Stimulated activated CD4-positive, alpha-beta T cell treated with anti-CD3 and anti-CD28 coated beads, Interleukin-12 subunit alpha, Interleukin-12 subunit beta, amount 100 ng/mL, for 24 hours (primary cell): ENCODE measurements at places on chromosomes 2 and 18.

DNA sequence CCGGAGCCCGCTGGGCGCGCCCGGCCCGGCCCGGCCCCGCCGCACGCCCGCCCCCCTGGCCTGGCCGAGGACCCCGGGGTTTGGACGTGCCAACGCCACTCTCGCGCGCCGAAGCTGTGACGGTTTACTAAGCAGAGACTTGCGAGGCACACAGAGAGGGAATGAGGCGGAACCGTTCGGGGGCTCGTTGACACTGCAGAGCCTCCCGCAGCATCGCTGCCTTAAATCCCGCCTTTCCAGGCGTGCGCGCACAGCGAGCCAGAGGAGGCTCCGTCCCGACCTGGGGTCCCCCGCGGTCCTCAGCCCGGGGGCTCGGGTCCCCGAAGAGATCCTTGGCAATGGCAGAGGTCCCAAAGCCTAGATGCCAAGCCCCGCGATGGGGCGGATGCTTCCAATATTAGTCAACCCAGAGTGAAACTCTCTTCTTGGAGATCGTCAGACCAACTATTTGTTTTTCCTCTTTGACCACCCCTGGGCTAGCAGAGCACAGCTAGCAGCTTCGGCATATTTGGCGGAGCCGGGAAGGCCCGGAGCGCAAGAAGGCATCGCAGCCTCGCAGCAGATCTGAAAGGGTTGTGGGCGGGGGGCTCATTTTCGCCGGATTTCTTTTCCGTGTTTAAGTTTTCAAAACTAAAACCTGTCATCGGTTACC, at the start of gene ZNF385B:
Gene ZNF385B, minus strand, starts transcription at position 197 of the 652 bp plus-strand sequence.
- no peak for DNase-seq

GRCh38 chr2:46967990-46968647, 52.5 kb upstream of the MCFD2 start:
- DNase-seq, result no peak

- DNase-seq, result no peak
Measured at GRCh38 chr18:44500808-44501610, 179.7 kb upstream of the SETBP1 start.

DNA sequence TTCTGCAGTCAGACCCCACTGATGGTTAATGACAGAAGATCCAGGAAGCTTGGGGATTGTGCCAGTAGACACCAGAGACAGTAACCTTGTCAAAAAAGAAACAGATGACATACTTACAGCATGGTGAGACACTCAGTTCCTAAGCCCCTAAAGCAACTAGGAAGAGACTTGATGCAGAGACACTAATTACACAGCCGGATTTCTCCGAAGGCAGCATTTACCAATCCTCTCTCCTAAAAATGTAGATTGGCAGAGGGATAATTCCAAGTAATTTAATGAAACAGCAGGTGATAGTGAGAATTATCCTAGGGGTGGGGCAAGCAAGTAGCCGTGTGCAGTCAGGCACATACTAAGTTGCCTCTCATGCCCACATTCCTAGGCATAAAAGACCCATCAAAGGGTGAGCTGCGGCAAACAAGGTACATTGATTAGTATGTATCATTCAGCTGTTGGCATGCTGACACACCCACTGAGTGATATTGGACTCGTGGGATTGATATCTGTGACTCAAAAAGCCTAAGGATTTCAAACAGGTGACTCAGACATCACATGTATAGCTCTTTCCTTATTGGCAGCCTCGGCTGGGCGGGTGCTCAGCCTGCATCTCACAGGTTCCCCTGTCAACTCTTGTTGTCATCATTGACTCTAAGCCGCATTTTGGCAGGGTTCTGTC, 296.7 kb upstream of the ATP5MC3 start:
- DNase-seq, result no peak

DNA sequence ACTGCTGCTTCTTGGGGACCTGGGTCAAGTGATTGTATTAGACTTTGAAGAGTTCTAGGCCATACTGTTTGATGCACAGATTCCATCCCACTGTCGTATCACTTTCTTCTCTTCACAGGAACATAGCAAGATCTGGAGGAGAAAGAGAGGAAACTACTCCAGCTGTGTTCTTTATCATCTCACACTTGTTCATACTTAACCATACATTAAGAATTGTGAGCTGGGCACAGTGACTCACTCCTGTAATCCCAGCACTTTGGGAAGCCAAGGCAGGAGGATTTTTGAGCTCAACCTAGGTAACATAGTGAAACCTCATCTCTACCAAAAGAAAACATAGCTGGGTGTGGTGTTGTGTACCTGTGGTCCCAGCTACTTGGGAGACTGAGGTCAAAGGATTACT, 111.7 kb downstream of the PARD3B start:
- DNase-seq, result no peak

DNA sequence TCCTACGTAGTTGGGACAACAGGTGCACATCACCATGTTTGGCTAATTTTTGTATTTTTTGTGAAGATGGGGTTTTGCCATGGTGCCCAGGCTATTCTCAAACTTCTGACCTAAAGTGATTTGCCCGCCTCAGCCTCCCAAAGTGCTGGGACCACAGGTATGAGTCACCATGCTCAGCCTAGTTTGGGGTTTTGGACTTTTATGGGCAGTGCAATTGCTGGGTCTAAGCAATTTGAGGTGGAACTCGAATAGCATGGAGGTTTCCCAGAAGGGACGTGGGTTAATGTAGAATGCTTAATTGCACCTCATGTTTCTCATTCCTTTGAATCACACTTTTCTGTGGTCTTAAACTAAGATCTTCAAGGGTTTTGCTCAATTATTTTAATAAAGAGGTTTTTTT, 102.3 kb upstream of the EPHA4 start:
- DNase-seq, result no peak

- DNase-seq, result no peak
Measured at GRCh38 chr2:2788076-2788475, 457.0 kb upstream of the MYT1L start.

DNA sequence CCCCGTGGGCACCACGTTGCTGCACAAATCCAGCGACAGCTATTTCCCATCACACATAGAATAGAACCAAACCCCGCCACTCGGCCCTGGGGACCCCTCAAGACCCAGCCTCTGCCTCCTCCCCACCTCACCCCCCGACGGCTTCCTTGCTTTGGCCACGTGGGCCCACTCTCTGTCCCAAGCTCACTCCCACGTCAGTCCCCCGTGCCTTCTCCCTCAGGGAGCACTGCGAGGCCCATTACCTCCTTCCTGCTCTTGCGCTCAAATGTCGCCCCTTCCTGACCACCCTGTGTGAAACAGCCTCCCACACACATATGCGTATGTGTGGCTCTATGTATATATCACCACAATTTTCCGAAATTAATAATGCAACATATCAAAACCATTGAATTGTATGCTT, 239.7 kb downstream of the SH3BP4 start:
- DNase-seq, result no peak
